ENCODE measurements at places on chromosomes 1 and 21. TPM values are rescaled to one million over a fixed set of nuclear protein-coding genes. Genes with fewer than 3 reads are reported as not detected.

GRCh38 chr1:17205652-17206051 is 724 bp downstream of the PADI1 start:
- peaks cover 49% of the 10 kb centered on the region for H3K4me1 ChIP-seq
- DNase-seq = no peak

DNA sequence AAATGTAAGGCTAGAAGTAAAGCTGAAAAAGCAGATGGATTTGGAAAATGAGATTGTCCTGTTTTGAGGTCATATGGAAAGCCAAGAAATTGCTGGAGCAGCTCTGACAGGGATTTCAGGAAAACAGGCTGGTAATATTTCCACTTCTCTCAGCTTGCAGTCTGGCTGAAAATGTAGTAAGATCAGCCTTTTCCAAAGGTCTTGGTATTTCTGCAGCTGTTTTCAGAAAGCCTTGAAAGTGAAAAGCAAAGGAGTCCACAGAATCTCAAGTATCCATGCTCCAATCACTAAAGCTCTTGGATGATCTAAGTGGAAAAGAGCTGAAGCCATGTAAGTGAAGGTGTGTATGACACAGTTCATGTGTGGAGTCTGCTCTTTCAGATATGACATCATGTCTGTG is 41.6 kb upstream of the APOBEC4 start:
- DNase-seq = no peak
- no peaks in the 10 kb centered on the region for H3K27me3 ChIP-seq
- H3K27ac ChIP-seq = no peak overlapping the region
- peaks cover 16% of the 10 kb centered on the region for H3K4me1 ChIP-seq
- H3K36me3 ChIP-seq = no peaks in the 10 kb centered on the region

Gene GOLPH3L
- total RNA-seq = 17.1 TPM

GRCh38 chr1:30936541-30937171 is 28.1 kb upstream of the SDC3 start:
- H3K36me3 ChIP-seq = peaks cover 43% of the 10 kb centered on the region
- H3K27ac ChIP-seq = no peak overlapping the region
- peaks cover 26% of the 10 kb centered on the region for H3K4me1 ChIP-seq

DNA sequence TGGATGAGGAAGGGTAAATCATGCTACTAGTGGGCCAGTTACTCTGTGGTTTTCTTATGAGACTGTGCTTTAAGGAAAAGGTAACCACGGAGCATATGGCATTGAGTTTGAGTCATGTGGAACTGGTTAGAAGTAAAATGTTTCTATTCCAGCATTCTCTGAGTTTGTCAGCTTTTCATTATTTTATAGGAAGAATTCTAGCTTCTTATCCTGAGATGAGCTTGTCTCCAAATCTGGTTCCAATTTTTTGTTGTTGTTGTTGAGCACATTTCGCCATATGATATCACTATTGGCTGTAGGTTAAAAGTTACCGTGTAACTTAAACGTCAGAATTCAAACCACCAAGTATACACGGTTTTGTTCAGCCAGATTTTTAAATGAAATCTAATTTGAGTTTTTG is 69.9 kb downstream of the ATF6 start:
- peaks cover 7% of the 10 kb centered on the region for H3K36me3 ChIP-seq
- H3K27ac ChIP-seq = no peak overlapping the region
- H3K4me3 ChIP-seq = no peak overlapping the region
- no peaks in the 10 kb centered on the region for H3K4me1 ChIP-seq
- DNase-seq = no peak
- no peaks in the 10 kb centered on the region for H3K27me3 ChIP-seq

Gene CCDC190
- total RNA-seq = 1.5 TPM

Gene CAPN2
- total RNA-seq = 202 TPM

DNA sequence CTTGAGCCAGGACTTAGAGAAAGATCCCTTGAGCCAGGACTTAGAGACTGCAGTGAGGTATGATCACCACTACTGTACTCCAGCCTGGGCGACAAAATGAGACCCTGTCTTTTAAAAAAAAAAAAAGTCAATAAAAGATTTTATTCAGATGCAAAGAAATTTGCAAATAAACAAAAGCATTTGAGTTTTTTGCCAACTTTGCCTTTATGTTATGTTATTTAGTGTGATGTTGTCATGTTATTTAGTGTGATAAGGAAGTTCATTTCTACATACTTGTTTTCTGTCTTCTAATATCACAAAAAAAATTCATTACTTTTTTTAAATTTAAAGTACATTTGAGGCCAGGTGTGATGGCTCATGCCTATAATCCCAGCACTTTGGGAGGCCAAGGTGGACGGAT is 9.0 kb downstream of the RAD54L start:
- H3K36me3 ChIP-seq = peaks cover 9% of the 10 kb centered on the region
- no peak overlapping the region for H3K27ac ChIP-seq
- H3K27me3 ChIP-seq = no peaks in the 10 kb centered on the region

- H3K27me3 ChIP-seq = peaks cover 3% of the 10 kb centered on the region
- no peak for DNase-seq
- no peak overlapping the region for H3K4me3 ChIP-seq
- no peaks in the 10 kb centered on the region for H3K36me3 ChIP-seq
- H3K27ac ChIP-seq = no peak overlapping the region
Measured at GRCh38 chr1:176802316-176802715, 339.3 kb downstream of the PAPPA2 start.

Gene SELL
- total RNA-seq = not detected

- no peak within 1 kb of the TSS for H3K27ac ChIP-seq
- no peaks in the 10 kb centered on the region for H3K4me1 ChIP-seq
- H3K4me3 ChIP-seq = no peak within 1 kb of the TSS
Measured at GRCh38 chr1:153375511-153375910, at the start of gene S100A12. TSS of gene S100A12 (minus strand) at chr1:153375621. CDS start at chr1:153374592, 1,029 bp downstream.

DNA sequence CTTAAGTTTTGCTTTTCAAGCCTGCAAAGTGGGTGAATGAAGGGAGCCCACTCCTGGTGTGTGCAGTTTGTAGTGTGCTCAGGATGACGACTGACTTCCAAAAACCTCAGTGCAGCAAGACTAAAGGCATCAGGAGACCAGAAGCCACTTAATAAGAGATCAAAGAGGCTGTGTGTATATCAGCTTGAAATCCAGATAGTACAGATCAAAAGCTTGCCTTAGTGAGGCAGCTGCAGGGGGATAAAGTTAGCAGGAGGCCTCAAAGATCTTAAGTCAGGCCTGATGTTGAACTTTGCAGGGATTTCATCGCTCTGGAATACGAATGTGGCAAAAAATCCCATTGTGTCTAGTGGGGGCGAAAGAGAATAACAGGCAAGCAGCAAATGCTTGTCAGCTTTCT is 99.8 kb downstream of the PATJ start:
- H3K4me3 ChIP-seq = no peak overlapping the region
- H3K4me1 ChIP-seq = peaks cover 52% of the 10 kb centered on the region
- no peak for DNase-seq
- peaks cover 2% of the 10 kb centered on the region for H3K36me3 ChIP-seq
- no peak overlapping the region for H3K27ac ChIP-seq

DNA sequence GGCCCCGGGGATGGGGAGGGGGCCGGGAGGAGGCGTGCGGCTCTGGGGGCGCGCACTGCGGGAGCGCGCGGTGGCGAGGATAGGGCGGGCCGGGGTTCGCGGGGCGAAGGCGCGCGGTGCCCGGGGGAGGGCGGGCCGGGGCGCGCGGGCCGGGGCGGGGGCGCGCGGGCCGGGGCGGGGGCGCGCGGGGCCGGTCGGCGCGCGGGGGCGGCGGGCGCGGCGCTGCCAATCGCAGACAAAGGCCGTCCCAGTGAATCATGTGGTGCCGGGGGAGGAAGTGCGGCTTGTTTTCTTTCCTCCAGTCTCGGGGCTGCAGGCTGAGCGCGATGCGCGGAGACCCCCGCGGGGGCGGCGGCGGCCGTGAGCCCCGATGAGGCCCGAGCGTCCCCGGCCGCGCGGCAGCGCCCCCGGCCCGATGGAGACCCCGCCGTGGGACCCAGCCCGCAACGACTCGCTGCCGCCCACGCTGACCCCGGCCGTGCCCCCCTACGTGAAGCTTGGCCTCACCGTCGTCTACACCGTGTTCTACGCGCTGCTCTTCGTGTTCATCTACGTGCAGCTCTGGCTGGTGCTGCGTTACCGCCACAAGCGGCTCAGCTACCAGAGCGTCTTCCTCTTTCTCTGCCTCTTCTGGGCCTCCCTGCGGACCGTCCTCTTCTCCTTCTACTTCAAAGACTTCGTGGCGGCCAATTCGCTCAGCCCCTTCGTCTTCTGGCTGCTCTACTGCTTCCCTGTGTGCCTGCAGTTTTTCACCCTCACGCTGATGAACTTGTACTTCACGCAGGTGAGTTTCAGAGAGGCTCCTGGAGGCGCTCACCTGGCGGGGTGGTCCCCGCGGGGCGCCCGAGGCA is at the start of gene GPR137B:
GPR137B (plus strand) TSS at position 287 of the 851 bp plus-strand sequence; CDS start at position 371, 84 bp downstream.
- peaks cover 27% of the 10 kb centered on the region for H3K27me3 ChIP-seq
- H3K36me3 ChIP-seq = no peaks in the 10 kb centered on the region
- H3K27ac ChIP-seq = peak within 1 kb of the TSS; percentile 36
- peak within 1 kb of the TSS; percentile 89 for H3K4me3 ChIP-seq
- H3K4me1 ChIP-seq = peaks cover 17% of the 10 kb centered on the region
- no peak for DNase-seq

GRCh38 chr1:74775735-74776134 is 42.8 kb downstream of the TYW3 start:
- DNase-seq = no peak
- no peaks in the 10 kb centered on the region for H3K4me1 ChIP-seq
- no peak overlapping the region for H3K27ac ChIP-seq

DNA sequence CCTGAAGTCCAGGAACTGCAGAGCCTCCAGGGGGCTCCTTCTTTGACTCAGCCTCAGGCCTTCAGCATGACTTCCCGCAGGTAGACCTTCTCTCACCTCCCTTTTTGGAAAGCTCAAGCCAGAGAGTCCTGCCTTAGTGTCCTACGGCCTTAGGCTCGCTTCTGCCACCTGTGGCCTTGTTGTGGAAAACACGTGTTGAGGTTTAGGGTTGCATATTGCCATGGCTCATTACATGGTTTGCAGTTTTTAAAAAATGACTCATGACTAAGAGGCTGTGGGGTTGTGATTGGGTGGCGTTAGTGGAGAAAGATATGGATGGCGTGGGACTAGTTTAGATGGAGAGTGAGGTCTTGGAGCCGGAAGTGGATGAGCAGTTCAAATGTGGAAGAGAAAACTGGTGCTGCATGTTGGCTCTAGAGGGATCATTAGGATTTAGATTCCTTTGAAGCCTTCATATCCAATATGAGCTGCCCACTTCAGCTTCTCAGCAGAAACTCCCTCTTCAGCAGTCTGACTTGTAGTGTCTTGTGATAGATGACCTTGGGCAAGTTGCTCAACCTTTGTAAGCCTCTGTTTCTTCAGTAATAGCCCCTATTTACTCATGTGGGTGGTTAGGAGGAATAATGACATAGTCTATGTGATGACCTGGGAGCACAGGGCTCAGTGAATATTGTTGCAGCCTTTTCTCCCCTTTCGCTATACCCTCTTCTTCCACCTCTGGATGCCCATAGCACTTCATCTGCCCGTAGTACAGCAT is 6.5 kb upstream of the FGGY start:
- no peak for DNase-seq
- H3K4me1 ChIP-seq = no peaks in the 10 kb centered on the region
- peaks cover 2% of the 10 kb centered on the region for H3K36me3 ChIP-seq
- no peak overlapping the region for H3K27ac ChIP-seq
- no peaks in the 10 kb centered on the region for H3K27me3 ChIP-seq
- H3K4me3 ChIP-seq = no peak overlapping the region

- no peak for DNase-seq
- peaks cover 19% of the 10 kb centered on the region for H3K27me3 ChIP-seq
- no peak overlapping the region for H3K27ac ChIP-seq
- H3K4me3 ChIP-seq = no peak overlapping the region
- H3K4me1 ChIP-seq = no peaks in the 10 kb centered on the region
- no peaks in the 10 kb centered on the region for H3K36me3 ChIP-seq
Measured at GRCh38 chr1:3768811-3769390, 3.6 kb upstream of the SMIM1 start.

GRCh38 chr1:42682739-42683531 is 717 bp downstream of the YBX1 start:
- no peak for DNase-seq
- no peaks in the 10 kb centered on the region for H3K27me3 ChIP-seq
- peaks cover 58% of the 10 kb centered on the region for H3K4me1 ChIP-seq
- peak overlapping the region; percentile 91 for H3K4me3 ChIP-seq
- peak overlapping the region; percentile 90 for H3K27ac ChIP-seq

- H3K36me3 ChIP-seq = no peaks in the 10 kb centered on the region
- no peak overlapping the region for H3K4me3 ChIP-seq
- H3K27me3 ChIP-seq = peaks cover 8% of the 10 kb centered on the region
- H3K4me1 ChIP-seq = no peaks in the 10 kb centered on the region
- no peak overlapping the region for H3K27ac ChIP-seq
Measured at GRCh38 chr1:207470927-207471326, 16.8 kb downstream of the CR2 start.

- no peaks in the 10 kb centered on the region for H3K36me3 ChIP-seq
- peaks cover 38% of the 10 kb centered on the region for H3K4me1 ChIP-seq
- H3K27ac ChIP-seq = no peak overlapping the region
- H3K4me3 ChIP-seq = peak overlapping the region; percentile 67
- DNase-seq = no peak
- no peaks in the 10 kb centered on the region for H3K27me3 ChIP-seq
Measured at GRCh38 chr21:36747041-36747814, 48.3 kb downstream of the SIM2 start.

Gene RHBDL2
- not detected for total RNA-seq

GRCh38 chr1:15577691-15578090 is 7.2 kb downstream of the AGMAT start:
- H3K36me3 ChIP-seq = peaks cover 3% of the 10 kb centered on the region
- no peaks in the 10 kb centered on the region for H3K27me3 ChIP-seq
- no peak overlapping the region for H3K4me3 ChIP-seq
- H3K27ac ChIP-seq = no peak overlapping the region
- no peak for DNase-seq
- peaks cover 30% of the 10 kb centered on the region for H3K4me1 ChIP-seq

Gene CHRM3
- total RNA-seq = 0.29 TPM

DNA sequence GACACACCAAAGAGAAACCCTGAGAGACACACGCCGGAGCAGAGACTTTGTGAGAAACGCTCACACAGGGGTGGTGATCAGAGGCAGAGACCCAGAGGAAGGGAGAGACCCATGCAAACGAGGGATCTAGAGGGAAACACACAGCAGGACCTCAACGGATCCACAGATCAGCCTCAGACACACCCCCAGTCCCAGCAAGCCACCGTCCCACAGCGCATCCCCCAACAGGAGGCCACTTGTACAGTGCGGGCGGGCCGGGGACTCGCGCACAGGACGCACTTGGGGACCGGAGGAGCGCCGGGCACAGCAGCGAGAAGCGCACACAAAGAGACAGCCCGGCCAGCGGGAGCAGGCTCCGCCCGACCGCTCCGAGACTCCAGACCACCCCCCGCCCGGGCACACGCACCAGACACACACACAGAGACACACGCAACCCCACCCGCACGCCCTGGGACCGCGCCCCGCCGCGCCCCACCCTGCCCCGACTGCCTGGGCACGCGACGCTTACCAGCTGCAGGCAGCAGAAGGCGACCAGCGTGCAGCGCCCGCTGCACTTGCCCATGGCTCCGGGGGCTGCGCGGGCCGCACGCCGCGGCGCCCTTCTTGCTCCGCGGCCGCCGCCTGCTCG is 587 bp downstream of the NKAIN1 start:
- DNase-seq = peak; percentile 84
- peaks cover 22% of the 10 kb centered on the region for H3K27me3 ChIP-seq
- H3K4me3 ChIP-seq = peak overlapping the region; percentile 77
- H3K36me3 ChIP-seq = no peaks in the 10 kb centered on the region
- peaks cover 12% of the 10 kb centered on the region for H3K4me1 ChIP-seq
- H3K27ac ChIP-seq = no peak overlapping the region

Gene DEPDC1
- 4.7 TPM for total RNA-seq

GRCh38 chr1:94643819-94644218 is 102.3 kb upstream of the F3 start:
- no peak overlapping the region for H3K4me3 ChIP-seq
- H3K36me3 ChIP-seq = peaks cover 4% of the 10 kb centered on the region
- H3K4me1 ChIP-seq = peaks cover 31% of the 10 kb centered on the region
- DNase-seq = no peak
- H3K27me3 ChIP-seq = no peaks in the 10 kb centered on the region

Gene PLXNA2
- total RNA-seq = 22.0 TPM

GRCh38 chr1:3676581-3677470 is 24.5 kb downstream of the TP73 start:
- H3K27ac ChIP-seq = no peak overlapping the region
- H3K27me3 ChIP-seq = peaks cover 11% of the 10 kb centered on the region
- H3K4me3 ChIP-seq = no peak overlapping the region
- peaks cover 4% of the 10 kb centered on the region for H3K4me1 ChIP-seq
